CD8-positive, alpha-beta memory T cell (primary cell): ENCODE measurements at places on chromosomes 2 and 18. TPM values are rescaled to one million over a fixed set of nuclear protein-coding genes. Genes with fewer than 3 reads are reported as not detected.

CBLN2 gene
- not detected for total RNA-seq

- DNase-seq, result no peak
These were observed 37.4 kb upstream of the NOL4 start for GRCh38 chr18:34261865-34262780.

LRP2 gene
- 0.07 TPM for total RNA-seq

DNA sequence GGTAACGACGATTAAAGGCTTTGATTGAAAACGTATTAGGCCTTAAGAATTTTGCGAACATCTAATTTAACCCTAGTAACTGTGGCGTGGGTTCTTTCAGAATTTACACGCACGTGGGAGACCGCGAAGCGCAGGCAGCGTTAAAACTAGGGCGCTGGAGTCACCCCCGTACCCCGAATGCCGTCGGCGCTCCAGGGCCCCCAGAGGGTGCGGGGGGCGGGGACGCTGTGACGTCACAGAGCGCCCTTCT lies 673 bp upstream of the SMCHD1 start:
- peak; percentile 88 for DNase-seq

PLGLB1 gene
- total RNA-seq, result 3.2 TPM

ZAP70 gene
- total RNA-seq, result 197 TPM

GRCh38 chr2:20988905-20989304 lies 55.0 kb downstream of the APOB start:
- no peak for DNase-seq

- no peak for DNase-seq
These were observed 185.9 kb downstream of the CYRIA start for GRCh38 chr2:16479721-16480120.

CRYBA2 gene
- total RNA-seq, result not detected

CABYR gene
- total RNA-seq, result 1.7 TPM

DNA sequence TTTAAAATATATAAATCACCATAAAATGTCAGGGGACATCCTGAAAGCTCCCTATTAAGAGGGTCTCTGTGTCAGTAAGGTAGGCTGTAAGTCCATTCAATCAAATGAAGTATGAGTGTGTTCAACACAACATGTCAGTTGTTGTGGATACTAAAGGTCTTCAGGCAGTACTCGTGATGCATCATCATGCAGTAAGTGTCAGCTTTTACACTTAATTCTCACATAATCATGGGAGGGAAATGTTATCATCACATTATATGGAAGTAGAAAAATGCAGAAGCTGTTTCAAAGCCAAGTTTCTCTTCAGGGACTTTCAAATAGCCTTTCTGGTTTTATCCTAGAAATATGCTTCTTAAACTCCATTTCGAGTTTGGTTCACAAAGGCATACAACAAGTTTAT lies 477.1 kb upstream of the ID2 start:
- DNase-seq, result no peak

- no peak for DNase-seq
These were observed 210.6 kb downstream of the AGPS start for GRCh38 chr2:177603181-177603580.

DNA sequence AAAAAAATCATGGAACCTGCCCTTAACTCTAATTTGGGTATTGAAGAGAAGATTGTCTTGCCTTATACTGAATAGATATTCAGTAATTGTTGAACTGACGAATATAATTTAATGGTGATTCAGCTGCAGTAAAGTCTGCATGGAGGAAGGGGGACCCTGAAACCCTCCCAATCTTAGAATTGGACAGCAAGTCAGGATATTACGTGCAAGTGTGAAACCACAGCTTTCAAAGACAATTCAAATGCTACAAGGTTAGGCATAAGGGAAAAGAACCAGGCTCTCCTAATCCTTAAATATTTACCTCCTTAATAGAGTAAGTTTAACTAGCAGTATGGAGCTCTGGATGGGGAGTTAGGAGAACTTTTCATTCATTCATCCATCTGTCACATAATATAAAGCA lies 226.9 kb upstream of the TNP1 start:
- no peak for DNase-seq

DNA sequence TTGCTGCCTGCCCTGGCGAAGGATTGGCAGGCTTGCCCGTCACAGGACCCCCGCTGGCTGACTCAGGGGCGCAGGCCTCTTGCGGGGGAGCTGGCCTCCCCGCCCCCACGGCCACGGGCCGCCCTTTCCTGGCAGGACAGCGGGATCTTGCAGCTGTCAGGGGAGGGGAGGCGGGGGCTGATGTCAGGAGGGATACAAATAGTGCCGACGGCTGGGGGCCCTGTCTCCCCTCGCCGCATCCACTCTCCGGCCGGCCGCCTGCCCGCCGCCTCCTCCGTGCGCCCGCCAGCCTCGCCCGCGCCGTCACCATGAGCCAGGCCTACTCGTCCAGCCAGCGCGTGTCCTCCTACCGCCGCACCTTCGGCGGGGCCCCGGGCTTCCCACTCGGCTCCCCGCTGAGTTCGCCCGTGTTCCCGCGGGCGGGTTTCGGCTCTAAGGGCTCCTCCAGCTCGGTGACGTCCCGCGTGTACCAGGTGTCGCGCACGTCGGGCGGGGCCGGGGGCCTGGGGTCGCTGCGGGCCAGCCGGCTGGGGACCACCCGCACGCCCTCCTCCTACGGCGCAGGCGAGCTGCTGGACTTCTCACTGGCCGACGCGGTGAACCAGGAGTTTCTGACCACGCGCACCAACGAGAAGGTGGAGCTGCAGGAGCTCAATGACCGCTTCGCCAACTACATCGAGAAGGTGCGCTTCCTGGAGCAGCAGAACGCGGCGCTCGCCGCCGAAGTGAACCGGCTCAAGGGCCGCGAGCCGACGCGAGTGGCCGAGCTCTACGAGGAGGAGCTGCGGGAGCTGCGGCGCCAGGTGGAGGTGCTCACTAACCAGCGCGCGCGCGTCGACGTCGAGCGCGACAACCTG lies at the start of gene DES:
DES (plus strand) TSS at position 223 of the 857 bp plus-strand sequence; CDS start at position 309, 86 bp downstream.
- DNase-seq, result no peak

CFAP65 gene
- not detected for total RNA-seq

DNA sequence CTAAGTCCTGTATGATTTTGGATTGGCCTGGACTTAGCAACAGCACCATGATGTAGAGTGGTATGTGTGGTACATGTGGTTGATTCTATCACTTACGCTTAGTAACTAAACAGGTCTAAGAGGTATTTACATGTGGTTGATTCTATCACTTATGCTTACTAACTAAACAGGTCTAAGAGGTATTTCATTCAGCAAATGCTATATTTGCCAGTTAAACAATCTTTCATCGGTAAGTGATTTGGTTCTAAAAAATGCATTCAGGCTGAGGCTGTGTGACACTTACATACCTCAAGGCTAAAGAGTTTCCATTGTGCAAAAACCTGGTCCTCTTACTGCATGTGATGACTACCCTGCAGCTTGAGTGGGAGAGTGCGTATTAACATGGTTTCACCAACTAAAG lies 13.1 kb downstream of the EIF4E2 start:
- no peak for DNase-seq

GRCh38 chr2:25276569-25277465 lies 64.9 kb downstream of the DNMT3A start:
- DNase-seq, result peak; percentile 76

- DNase-seq, result no peak
These were observed 947.2 kb upstream of the SLC39A10 start for GRCh38 chr2:194709840-194710239.

RDH14 gene
- total RNA-seq, result 18.1 TPM

DNA sequence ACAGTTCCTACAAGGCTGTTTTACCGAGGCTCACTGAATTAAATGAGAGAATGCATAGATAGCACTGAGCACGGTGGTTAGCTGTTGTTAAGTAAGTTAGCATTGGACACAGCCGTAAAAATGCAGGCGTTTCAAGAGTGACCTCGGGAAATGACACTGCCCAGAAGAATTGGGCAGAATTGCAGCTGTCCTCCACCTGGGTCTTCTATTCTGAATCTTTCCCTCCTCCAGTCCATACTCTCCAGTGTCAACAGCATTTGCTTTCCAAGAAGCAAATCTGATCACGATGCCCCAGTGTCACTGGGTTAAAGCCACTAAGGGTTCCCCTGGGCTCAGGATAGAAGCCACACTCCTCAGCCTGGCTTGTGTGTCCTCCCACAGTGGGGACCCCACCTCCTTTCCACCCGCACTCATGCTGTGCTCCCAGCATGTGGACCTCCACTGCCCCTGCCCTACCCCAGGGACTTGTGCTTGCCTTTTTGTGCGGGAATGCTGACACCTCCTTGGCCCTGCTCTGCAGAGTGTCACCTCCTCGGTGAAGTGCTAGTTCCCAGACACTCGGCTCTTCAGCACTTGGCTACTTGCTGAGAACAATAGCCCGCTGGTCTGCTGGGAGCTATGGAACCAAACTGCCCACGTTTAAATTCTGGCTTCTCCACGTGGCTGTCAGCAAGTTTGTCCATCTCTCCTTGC lies 135.0 kb downstream of the ANTXR1 start:
- no peak for DNase-seq

DNA sequence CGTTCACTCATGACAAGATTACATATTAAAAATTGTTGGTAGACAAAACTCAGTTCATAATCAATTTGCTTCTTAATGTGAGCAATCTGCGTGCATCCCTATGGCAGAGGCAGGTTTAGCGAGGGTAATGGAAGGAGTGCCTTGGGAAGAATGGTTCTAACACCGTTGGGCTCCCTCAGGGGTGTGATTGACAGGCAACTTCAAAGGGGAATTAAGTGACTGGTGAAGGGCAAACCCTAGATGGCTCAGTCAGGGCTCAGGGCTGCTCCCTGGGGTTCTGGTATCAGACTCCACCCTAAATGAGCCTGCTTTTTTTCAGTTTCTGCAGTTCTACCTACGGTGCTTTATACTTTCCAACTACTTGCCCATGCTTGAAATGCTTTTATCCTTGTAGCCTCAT lies 419.5 kb upstream of the CELF4 start:
- DNase-seq, result no peak

- no peak for DNase-seq
These were observed 31.1 kb downstream of the GBX2 start for GRCh38 chr2:236137066-236137465.

DNA sequence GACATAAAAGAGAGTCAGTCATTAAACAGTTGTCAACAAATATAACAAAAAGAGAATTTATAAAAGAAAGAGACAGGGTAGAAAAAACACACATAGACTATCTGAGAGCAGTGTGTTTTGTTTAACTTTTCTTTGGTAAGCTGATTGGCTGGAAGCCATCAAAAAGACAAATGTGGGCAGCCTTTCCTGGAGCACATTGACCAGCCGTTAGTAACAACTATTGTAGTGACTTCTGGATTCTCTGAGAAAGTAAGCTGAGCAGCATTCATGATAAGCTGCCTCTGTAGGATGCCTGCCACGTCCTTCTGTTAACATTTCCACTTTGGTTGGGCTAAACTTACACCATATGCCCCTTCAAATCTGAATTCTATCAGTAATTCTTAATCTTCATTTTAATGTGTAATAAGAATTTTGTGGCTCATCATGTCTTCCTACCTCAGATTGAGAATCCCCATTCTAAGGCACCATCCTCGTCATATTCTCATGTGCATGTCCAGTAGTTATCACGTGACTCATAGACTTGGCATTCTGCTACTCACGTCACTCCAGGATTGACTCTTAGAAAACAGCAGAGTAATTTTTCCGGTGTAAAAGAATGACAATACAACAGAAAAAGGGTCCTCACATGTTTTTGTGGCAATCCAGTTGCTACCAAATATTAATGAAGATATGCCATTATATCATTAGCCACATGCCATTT lies 43.4 kb upstream of the DNAJC10 start:
- no peak for DNase-seq

HOXD12 gene
- total RNA-seq, result not detected

SP5 gene
- total RNA-seq, result not detected

- DNase-seq, result no peak
These were observed 11.5 kb upstream of the CNOT11 start for GRCh38 chr2:101241158-101241557.

NPPC gene
- not detected for total RNA-seq

- no peak for DNase-seq
These were observed 6.7 kb upstream of the GALNT5 start for GRCh38 chr2:157250836-157251235.

- DNase-seq, result no peak
These were observed 144.9 kb upstream of the HAAO start for GRCh38 chr2:42937171-42937875.
